AG20443 (cell line): ENCODE measurements at places on chromosomes 12 and 14.

DNA sequence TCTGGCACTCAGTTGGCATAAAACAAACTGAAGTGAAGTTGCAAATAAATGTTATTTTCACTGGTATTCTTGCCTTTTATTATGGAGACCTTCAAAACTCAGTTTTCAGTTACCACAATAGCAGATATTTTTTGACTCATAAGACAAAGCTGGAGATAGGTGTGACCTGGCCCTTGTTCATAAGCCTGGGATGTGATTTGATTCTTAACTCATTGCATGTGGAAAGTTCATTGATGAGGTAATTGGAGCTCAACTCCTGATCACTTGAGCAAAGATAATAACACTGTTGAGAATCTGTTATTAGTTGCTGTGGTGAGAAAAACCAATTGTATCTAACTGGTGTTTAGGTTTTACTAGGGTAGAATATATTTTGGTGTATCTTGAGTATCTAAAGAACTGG, 105.1 kb downstream of the AEBP2 start:
- no peak for DNase-seq

GRCh38 chr12:100375038-100375735, 18.3 kb downstream of the SLC17A8 start:
- peak; percentile 88 for DNase-seq

DNA sequence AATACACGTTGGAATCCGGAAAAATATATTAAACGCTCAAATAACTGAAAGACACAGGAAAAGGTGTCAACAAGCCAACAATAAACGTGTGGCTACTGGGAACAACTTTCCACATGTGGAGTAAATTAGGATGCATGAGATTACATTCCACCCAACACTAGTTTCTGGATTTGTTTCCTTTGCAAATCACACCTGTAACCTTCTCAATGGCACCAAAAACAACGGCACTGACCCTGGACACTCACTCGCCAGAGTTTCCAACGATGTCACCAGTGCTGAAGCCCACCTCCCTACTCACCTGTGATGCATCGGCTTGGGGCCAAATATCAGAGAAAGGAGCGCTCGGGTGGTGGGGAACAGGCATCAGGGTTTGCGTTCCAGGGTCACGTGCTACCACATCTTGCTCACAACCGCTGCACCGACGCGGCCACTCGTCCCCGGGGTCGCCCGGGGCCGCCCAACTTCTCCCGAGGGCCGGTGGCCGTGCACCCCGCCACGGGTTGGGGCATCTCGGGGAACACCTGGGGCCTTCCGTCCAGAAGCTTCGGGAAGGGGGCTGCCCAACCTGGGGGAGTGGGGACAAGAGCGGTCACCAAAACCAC, 629 bp downstream of the PRDM4 start:
- DNase-seq: peak; percentile 37

DNA sequence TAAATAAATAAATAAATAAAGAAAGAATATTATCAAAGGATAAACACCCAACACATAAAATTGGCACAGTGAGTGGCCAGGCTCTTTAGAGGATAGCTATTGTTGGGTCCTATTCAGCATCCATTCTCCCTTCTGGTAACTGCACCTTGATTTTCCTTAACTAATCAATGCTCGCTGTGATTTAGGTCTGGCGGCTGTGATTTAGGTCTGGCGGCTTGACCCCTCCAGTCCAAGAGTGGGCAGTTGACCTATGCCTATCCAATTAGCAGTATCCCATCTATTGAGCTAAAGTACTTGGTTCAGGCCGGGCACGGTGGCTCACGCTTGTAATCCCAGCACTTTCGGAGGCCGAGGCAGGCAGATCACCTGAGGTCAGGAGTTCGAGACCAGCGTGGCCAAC, 9.7 kb upstream of the SLC15A4 start:
- DNase-seq: no peak

- DNase-seq: no peak
Measured at GRCh38 chr12:4432878-4433744, 12.5 kb downstream of the FGF6 start.

- no peak for DNase-seq
Measured at GRCh38 chr14:84040101-84040500, 1489.8 kb upstream of the FLRT2 start.

DNA sequence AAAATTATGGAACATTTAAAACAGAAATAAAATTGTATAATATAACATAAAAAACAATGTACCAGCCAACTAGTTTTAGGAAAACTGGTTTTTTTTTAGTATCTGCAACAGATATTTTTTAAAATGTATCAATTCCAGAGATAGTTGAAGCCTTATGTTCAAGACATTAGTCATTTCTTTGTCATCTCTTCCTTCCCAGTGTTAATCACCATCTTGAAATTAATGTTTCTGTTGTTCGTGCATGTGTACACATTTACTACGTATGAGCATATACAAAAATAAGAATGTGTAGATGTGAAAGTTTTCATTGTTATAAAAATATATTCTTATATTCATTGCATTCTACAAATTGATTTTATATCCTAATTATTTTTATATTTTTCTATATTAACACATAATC, 1062.1 kb downstream of the SLC6A15 start:
- DNase-seq: no peak

- no peak for DNase-seq
Measured at GRCh38 chr14:72033365-72033764, 101.1 kb downstream of the RGS6 start.

GRCh38 chr12:129076441-129077320, 223.4 kb downstream of the GLT1D1 start:
- no peak for DNase-seq

GRCh38 chr12:25942709-25943108, 15.8 kb upstream of the RASSF8 start:
- peak; percentile 40 for DNase-seq

DNA sequence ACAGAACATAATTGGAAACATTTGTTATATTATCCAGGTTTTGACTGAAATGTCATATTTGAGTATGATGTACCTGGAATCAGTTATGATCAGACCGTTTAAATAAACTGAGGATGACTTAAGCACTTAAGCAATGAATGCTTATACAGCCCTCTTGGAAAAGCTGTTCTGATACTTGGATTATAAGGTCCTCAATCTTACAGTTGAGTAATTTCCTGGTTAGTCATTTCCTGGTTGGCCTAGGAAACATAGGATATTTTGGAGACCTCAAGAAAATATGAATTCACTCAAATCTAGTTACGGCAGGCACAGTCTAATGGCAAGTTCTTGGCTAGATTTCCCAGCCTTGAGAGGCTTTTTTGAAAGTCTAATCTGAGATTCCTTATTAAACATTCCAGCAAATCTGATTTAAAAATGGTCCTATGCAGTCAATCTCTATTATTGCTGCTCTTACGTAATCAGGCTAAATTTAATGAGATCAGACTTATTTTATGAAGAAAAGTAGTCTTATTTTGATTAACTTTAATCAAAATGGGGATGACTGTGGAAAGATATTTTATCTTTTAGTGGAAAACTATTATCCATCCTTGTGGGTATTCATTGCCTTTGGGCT, 447.2 kb downstream of the SNAPC1 start:
- DNase-seq: peak; percentile 30
